Activated CD4-positive, CD25-positive, alpha-beta regulatory T cell treated with anti-CD3 and anti-CD28 coated beads, Interleukin-2, amount 50 U/mL, for 16 hours (primary cell): ENCODE measurements at places on chromosomes 5 and 9.

GRCh38 chr9:121640076-121640475, 11.4 kb upstream of the DAB2IP start:
- no peak for DNase-seq

DNA sequence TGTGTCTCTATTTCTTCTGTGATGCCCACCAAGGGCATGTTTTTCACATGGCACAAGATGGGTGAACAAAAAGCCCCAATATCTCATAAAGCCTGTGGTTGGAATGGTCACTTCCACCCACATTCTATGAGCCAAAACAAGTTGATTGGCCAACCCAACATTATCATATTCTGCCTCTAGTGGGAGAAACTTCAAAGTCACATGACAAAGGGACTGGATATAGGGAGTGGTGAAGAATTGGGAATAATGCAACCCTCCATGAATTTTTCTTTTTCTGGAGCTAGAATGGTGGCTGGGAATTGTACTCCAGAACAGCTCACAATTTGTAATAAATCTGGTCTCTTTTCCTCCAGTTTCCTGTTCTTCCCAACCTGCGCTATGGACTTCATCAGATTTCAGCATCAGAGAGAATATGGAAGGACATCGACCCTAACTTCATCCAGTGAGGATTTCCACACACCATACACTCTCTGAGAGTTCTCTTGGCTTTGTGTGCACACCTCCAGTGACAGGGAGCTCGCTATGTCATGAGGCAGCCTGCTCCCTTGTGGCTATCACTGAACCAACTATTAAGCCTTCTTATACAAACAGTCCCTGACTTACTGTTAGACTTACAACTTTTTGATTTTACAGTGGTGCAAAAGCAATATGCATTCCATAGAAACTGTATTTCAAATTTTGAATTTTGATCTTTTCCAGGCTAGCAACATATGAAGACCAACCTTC, 12.0 kb upstream of the B4GALT1 start:
- DNase-seq: no peak

DNA sequence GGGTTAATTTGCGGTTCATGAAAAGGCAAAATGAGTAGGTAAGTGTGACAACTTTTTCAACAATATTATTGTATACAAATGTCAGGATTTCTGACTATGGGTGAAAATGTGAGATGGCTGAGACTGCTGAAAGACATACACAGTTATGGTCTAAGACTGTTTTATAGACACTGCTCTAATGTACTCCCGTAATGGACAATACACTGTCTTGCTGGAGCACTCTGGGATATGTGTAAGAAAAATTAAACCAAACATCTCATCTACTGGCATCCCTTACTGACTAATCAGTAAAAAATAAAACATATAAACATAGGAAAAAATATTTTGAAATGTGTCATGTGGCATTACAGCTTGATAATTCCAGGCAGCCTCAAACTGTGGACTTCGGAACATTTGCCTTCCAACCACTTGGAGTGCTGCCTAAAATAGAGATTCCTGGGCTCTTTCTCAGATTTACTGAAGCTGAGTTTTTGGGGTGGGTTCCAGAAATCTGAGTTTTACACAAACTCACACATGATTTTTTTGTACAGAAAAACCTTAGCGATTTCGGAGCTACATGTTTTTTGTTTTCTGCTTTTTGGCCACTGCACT, 233.9 kb upstream of the TBCA start:
- DNase-seq: no peak

- no peak for DNase-seq
These were observed 278.3 kb upstream of the PTGER4 start for GRCh38 chr5:40401284-40402006.

DNA sequence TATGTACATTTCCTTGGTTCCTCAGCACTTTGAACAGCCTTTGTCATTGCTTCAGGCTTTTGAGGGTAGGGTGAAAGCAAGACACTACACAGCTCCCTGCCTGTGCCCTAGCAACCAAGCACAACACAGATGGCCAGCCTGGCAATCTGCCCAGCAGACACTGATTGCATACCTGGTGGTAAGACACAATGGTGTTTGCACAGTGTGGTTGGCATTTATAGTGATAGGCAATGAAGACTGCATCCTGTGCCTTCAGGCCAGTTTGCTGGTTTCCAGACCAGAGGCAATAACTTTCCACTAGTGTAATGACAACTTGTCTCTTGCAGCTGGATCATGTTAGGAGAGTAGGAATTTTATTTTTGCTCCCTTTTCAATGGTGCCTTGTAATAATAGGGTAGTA, 144.5 kb upstream of the TNC start:
- DNase-seq: no peak

DNA sequence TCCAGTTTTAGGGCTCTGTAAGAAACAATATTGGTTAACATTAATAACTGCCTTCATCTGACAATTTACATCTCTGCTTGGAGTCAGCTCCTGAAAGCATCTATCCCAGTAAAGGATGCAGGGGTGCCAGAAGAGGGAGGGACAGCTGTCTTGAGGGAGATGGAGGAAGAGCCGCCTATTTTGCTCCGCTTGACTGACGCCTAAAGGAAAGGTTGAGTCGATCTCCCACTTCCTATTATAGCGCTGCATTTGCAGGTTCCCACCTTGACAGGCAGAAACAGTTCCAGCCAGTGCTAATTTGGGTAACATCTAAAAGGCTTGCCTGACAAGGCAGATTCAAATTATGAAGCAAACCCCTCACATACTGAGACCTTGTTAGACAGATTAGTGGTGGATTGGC, 374.6 kb downstream of the SPATA31D1 start:
- DNase-seq: no peak

DNA sequence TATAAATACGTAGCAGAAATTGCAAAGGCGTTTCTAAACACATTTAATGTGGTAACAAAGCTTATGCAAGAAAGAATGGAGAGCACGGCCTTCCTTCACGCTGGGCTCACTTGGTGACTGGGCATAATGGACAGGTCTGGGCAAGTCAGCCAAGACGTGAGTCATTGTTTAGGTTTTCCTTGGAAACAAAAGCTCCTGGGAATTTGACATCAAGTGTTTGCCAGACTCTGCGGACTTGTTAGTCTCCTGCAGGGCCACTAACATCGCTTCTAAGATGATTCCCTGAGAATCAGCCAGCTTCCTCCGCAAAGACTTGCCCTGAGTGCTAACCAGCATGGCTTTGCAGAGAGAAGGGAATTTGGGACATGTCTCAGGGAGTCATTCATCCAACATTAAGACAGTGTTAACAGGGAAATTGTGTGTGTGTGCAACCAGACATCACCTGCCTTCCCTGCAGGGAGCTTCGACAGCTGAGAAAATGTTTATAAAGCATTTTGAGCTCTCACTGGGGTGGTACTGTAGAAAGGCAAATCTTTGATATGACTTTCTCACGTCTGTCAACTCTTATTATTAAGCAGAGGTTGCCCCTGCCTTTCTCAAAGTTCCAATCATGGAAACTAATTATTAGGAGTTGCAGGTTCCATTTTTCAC, 182.5 kb downstream of the NTRK2 start:
- DNase-seq: no peak

- no peak for DNase-seq
These were observed 47.2 kb upstream of the LIFR start for GRCh38 chr5:38603691-38604090.

GRCh38 chr5:62701036-62701435, 122.4 kb downstream of the LRRC70 start:
- no peak for DNase-seq

- DNase-seq: no peak
These were observed 454.9 kb downstream of the ENC1 start for GRCh38 chr5:74185599-74185998.

DNA sequence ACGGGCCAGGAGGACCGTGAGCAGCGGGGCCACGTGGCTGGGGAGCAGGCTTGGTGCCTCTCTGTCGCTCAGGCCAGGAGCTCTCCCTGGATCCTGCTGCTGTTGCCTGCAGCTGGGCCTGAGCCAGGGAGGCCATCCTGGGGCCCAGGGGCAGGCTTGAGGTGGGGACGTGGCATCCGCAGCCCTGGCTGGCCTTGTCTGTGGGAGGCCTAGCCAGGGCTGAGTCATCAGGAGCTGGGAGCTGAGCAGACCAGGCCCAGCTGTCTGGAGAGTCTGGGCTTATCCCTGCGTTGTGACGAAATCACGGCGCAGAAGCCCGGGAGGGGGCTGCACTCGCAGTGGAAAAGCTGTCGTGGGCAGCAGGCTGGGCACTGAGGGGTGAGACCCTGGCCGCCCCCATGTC, 138.8 kb upstream of the COL5A1 start:
- no peak for DNase-seq

DNA sequence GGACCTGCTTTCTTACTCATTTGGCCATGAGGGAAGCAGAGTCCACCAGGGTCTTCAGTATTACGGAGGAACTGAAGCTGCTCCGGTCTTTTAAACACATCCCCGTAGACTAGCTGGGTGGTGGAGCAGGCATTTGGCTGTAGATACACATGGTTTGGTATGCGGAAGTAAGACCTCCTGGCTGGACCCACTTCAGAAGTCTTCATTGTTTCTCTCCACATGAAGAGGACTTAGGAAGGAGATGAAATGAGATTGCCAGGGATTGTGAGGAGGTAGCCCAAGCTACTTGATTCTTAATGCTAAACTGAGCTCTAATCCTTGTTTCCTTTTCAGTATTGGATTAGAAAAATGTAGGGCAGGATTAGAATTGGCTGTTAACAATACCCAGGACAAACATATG, 32.9 kb downstream of the STXBP1 start:
- DNase-seq: no peak

GRCh38 chr5:178469975-178470759, 120.0 kb downstream of the COL23A1 start:
- no peak for DNase-seq

DNA sequence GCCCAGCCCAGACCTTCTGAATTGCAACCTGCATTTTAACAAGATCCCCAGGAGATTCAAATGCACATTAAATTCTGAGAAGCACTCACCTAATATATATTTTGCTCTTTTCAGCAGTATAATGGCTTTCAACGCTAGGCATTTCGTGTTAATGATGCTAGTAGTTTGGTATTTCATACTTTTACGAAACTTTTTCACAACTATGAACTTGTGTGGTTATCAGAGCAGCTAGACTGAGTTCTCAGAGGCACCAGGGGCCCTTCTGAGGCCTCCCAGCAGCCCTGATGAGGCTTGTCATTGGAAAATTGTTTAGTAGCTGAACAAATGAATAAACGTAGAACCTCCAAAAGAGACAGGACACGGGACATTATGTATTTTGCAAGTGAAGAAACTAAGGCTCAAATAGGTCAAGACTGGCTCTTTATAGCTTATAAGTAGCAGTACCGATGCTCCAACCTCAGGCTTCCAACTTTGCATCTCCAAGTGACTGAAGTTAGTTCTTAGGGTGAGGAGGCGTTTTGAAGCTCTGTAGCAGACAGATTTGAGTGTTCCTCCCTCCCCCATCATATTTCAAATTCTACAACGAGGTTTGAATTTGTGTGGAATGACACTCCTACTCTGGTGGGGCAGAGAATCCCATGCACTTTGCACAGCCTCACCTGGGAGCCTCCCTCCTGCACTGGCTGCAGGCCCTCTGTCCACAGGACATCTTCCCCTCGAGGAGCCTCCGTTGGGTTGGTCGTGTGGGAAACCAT, 121.1 kb upstream of the SLC25A48 start:
- no peak for DNase-seq

DNA sequence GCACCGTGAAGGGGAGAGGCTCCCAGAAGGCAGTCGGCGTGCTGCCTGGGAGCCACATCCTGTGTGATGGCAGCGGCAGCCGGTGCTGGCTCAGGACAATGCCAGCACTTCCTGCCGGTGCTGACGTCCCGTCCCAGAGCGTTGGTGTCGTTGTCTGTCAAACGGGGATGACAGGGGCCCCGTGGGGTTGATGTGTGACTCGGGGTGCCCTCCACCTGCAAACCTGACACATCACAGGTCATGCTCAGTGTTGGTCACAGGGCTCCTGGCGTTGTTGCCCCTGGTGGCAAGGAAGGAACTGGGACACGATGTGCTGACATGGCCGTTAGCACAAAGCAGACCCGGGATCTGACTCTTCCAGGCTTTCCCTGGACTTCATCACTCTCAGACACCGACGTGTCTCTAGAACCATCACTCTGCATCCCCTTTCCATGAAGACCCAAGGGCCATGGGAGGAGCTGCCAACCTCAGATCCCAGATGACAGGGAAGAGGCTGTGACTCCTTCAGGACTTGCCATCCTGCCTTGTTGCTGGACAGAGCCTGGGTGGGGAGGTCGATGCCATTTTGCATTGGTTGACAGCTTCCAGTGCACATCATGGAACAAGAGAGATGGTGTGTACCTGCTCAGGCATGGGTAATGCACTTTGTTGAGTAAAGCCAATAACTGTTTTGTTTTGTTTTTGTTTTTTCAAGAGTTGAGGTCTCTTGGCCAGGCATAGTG, 21.5 kb downstream of the PLPP7 start:
- DNase-seq: peak; percentile 16

GRCh38 chr9:35349287-35349990, 140.5 kb upstream of the RUSC2 start:
- no peak for DNase-seq

DNA sequence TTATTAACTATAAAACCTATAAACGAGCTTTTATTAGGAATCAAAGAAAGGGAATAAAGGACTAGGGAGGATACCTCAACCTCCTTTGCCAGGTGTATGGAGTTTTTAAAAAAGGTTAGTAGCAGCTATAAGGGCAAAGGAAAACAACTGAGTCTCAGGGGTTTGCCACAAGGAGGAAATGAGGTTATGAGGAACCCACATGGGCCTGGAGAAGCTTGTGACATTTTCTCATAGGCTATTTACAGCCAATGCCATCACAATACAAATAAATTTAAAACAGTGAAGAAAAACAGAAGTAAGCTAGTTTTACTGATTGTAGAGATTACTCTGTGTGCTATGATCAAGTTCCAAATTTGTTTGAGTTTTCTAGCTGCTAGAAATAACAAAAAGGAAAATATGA, 92.6 kb downstream of the CDKN2A start:
- no peak for DNase-seq

DNA sequence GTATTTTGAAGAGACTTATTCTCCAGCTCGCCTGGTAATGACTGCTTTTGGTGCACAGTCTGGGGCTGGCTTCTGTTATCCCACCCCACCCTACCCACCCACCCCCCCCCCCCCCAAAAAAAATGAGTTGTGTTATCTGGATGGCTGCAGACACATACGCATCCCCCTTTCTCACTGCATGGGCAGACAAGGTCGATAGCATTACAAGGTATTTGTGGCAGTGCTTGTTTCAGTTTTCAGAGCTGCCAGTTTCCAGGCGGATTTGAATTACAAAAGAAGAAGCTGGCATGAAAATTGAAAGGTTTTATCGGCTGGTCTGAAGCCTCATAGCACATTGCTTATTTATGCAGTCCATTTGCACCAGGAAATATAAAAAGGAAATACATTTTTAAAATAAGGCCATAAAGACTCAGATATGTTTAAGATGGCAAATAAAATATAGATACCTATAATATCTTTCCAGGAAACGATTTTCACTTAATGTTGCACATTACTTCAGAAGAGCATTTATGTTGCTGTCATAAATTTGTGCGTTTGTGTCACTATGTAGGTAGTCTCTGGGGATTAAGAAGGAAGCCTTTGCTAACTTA, 85.1 kb upstream of the GRHPR start:
- DNase-seq: no peak

DNA sequence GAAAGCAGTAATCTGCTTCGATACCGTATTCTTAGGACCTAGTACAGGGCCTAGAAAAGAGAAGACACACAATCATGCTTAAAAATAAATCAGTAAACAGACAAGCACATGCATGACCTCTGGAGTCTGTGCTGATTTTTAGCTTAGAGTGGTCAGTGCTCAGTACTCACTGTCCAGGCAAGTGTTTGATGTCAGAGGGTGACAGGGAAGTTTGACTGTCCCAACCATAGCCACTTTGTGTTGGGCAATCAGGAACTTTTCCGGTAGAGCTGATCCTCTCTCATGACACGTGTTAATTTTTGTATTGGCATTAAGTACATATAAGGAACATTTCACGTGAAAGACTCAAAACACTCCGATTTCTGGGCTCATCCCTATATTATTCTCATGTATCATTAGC, 464.7 kb upstream of the KLF4 start:
- DNase-seq: no peak
